ENCODE measurements at places on chromosomes 7 and 10.

- no peak for DNase-seq
Observed at GRCh38 chr10:131685576-131685975, 215.2 kb upstream of the PPP2R2D start.

DNA sequence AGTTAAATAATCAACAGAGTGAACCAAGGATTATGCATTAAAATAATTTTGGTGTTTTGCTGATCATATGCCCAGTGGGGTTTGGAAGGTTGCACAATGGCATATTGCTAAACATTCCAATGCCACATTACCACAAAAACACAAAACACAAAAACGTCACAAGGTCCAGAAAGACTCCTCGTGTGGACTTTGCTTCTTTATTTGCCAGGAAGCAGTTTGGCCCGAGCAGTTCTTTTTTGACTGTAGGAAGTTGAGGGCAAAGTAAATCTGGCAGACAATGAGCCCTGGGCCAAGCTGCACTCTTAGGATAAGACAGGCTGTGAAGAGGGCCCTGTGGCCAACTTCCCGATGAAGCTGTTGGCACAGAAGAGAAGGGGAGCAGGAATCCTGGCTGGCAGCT is 39.2 kb upstream of the SLC35B4 start:
- DNase-seq, result no peak

- DNase-seq, result no peak
Observed at GRCh38 chr7:129452589-129453231, 18.5 kb downstream of the STRIP2 start.

DNA sequence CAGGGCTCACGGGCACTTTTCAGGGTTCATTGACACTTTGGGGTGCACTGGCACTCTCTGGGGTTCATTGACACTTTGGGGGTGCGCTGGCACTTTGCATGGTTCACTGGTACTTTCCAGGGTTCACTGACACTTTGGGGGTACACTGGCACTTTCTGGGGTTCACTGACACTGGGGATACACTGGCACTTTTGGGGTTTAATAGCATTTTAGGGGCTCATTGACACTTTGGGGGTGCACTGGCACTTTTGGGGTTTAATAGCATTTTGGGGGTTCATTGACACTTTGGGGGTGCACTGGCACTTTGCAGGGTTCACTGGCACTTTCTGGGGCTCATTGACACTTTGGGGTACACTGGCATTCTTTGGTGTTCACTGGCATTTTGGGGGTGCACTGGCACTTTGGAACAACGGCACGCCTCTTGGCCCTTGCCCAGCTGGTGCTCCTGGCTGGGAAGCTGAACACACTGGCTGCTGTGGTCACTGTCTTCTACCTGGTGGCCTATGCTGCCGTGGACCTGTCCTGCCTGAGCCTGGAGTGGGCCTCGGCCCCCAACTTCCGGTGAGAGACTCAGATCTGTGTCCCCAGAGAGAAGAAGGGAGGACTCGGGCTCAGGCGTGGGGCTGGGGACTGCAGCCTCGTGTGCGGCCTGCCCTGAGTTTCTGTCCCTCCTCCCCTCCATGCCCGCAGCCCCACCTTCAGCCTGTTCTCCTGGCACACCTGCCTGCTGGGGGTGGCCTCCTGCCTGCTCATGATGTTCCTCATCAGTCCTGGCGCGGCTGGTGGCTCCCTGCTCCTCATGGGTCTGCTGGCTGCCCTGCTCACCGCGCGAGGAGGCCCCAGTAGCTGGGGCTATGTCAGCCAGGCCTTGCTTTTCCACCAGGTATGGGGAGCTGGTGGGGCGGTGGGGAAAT is 6.2 kb upstream of the TRIP6 start:
- DNase-seq, result no peak

GRCh38 chr7:111517549-111517951 is 44.7 kb downstream of the IMMP2L start:
- no peak for DNase-seq

DNA sequence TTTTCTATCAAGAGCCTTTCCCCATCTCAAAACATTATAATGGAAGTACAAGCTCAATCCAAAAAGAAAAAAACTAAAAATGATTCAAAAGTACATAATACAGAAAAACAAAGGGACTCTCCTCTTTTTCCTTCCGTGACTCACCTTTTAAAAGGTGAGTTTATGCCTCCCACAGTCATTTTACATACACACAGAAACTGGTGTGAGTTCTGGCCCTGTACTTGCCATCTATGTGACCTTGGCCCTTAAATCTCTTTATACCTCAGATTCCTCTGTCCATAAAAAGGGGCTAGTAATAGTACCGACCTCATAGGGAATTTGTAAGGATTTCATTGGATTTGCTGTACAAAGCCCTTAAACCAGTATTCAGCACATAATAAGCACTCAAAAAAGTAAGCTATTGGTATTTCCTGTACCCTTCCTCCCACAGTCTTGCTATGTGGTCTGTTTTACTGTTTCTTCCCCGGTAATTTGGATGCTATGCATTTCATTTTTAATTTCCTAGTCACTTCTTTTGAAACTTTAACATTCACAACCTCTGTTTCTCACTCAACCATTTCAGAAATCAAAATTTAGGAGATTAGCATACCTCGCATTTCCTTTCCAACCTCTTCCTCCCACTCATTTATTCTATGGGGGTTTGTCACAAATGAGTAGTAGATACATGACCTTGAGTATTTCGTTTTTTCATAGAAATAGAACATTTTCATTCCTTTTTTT is 39.0 kb downstream of the STK17A start:
- no peak for DNase-seq

- no peak for DNase-seq
Observed at GRCh38 chr10:49093922-49094321, 21.4 kb downstream of the VSTM4 start.

GRCh38 chr7:39044489-39044888 is 66.8 kb downstream of the POU6F2 start:
- no peak for DNase-seq

- no peak for DNase-seq
Observed at GRCh38 chr10:95660283-95660682, 3.8 kb upstream of the ALDH18A1 start.

- no peak for DNase-seq
Observed at GRCh38 chr10:81874875-81875466, at the start of gene NRG3. Gene NRG3, plus strand, starts transcription at chr10:81875194.

DNA sequence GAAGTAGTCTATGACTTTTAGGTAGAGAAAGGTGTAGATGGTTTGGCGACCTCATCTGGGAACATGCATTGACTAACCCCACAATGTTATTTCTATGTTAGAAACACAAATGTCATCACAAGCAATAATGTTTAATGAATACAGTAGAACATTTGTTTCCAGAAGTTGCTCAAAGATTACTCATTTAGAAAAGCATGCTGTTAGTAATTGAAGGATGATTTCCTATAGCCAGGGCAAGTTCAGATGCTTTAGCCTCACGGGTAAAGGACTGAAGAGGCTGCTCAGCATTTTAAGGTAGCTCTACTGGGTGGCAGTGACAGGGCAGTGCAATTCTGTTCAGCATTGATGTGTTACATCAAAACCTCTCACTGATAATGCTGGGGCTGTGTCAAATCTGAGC is 199.3 kb upstream of the FZD1 start:
- no peak for DNase-seq

GRCh38 chr10:67925449-67926005 is 41.1 kb downstream of the SIRT1 start:
- no peak for DNase-seq

GRCh38 chr10:102001435-102002068 is 54.4 kb downstream of the ARMH3 start:
- no peak for DNase-seq

- DNase-seq, result no peak
Observed at GRCh38 chr7:25968205-25968993, 183.6 kb upstream of the NFE2L3 start.

DNA sequence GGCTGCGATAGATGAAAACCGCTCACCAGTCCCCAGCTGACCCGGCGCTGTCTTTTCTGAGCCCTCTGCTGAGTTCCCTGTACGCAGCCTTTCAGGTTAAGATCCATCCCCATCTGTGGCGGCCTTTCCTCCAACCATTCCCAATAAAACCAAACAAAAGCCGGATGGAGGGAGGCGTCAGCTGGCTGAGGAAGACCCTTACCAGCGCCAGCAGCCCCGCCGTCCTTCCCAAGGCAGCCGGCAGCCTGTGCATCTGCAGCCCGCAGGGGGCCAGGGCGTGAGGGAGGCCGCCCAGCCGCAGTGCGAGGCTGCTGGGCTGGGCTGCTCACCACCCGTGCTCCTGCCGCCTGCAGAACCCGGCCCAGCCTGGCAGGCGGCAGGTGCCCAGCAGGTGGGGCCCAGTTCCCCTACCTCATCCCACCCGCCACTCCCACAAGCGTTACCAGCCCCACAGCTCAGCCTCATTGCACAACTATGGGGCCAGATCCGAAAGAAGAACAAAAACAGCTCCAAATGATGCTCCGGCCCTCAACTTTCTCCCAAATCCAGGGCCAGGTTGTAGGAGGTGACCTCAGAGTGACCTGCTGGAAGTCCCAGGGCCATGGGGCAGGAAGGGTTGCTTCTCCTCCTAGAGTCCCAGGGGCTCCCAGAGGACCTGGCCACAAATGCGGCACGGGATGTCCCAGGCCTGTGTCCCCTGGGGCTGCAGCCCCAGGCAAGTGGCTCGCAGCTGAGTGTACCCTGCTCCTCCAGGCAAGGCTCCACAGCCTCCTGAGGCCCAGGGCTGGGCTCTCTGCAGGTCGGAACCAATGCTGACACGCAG is 23.8 kb downstream of the PAPOLB start:
- no peak for DNase-seq

GRCh38 chr10:131994435-131994834 is 12.7 kb upstream of the BNIP3 start:
- DNase-seq, result no peak

DNA sequence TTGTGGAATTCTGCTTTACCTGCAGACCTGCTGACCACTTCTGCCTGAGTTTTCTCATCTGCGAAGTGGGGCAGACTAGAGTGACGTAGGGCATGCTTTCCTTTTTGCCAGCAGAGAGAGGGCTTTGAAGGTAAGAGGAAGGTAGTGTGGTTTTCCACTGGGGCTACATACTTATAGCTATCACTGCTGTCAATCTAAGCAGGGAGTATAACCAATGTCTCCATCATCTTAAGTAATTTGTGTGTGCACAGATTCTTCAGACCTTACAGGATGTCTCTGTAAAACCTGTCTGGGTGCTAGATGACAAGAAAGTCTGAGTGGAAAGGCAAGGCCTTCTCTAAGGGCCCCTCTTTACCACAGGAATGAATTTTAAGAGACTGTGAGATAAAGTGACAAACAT is 106.8 kb downstream of the RBM20 start:
- no peak for DNase-seq

DNA sequence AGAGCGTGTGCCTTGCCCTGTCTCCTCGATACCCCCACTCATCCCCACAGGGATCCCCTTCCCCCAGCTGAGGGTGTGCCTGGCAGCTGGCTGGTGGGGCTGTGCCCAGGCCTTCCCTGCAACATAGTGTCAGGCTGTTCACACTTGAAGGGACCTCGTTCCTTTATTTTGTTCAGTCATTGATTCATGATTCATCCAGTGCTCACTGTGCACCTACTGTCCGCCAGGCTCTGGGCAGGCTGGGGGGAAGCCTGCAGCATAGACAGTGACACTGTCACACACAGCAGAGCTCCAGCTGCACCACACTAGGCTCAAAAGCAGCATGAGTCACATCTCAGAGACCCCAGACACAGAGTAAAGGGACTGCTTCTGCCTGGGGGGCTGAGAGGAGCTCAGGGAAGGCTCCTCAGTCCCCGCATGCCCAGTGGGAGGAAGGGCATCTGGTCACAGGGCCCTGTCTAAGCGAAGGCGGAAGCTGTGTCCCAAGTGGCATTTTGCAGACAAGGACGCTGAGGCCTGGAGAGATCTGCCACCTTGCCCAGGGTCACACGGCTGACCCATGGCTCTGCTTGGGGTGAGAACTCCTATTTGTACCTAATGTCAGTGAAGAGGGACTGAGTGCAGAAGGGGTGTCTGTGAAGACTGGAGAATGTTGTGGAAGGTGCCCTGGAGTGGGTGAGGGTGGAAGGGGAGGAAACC is 27.9 kb downstream of the CDH23 start:
- DNase-seq, result no peak

- DNase-seq, result peak; percentile 100
Observed at GRCh38 chr7:73721377-73721817, 1.9 kb upstream of the STX1A start.
